ENCODE measurements at places on chromosomes 3 and 15. TPM values are rescaled to one million over a fixed set of nuclear protein-coding genes. Genes with fewer than 3 reads are reported as not detected.

DNA sequence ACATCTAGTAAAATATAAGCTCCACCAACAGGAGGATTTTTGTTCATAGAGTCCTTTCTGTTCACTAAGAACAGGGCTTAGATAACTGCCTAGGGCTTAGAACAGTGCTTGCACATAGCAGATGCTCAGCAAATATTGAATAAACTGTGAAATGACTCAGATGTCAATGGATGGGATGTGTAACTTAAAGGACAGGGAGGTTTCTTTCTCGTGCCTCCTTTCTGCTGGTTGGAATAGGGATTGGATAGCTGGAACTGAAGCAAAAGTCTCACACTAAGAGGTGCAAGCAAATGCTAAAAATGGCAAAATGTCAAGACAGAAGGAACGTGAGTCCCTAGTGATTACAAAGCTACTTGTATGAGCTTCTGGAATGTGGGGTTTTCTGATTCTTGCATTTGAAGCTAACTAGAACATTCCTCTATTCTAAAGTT is 392.8 kb upstream of the WNT5A start:
- no peak for DNase-seq

- peak; percentile 14 for DNase-seq
Measured at GRCh38 chr3:146184241-146185015, 23.4 kb upstream of the PLOD2 start.

Gene SENP8
- total RNA-seq: 0.77 TPM

Gene XCR1
- 0.15 TPM for total RNA-seq

Gene AMIGO3
- not detected for total RNA-seq
